ENCODE measurements at places on chromosomes 6 and 20.

- DNase-seq, result no peak
These were observed 390.2 kb upstream of the FLRT3 start for GRCh38 chr20:14727485-14728150.

- DNase-seq, result no peak
These were observed 121.5 kb downstream of the PAX1 start for GRCh38 chr20:21826976-21827375.

DNA sequence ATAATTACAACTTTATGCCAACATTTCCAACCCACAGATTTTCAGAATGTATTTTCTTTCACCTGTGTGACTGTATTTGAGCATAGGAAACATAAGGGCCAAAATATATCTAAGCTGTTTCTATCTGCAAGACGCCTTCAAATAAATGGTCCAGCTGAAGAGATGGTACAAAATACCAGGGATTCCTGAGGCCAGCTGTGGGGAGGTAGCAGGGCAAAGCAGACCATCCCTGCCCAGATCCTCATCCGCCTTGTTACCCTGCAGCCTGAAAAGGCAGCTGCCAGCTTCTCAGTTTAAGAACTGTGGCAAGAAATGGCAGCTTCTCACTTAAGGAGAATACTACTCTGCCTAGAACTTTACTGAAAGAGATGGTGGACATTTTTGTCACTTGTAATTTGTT lies 143.3 kb downstream of the KHDC1L start:
- DNase-seq, result no peak

- no peak for DNase-seq
These were observed 63.6 kb downstream of the SLC23A2 start for GRCh38 chr20:4937407-4938319.

DNA sequence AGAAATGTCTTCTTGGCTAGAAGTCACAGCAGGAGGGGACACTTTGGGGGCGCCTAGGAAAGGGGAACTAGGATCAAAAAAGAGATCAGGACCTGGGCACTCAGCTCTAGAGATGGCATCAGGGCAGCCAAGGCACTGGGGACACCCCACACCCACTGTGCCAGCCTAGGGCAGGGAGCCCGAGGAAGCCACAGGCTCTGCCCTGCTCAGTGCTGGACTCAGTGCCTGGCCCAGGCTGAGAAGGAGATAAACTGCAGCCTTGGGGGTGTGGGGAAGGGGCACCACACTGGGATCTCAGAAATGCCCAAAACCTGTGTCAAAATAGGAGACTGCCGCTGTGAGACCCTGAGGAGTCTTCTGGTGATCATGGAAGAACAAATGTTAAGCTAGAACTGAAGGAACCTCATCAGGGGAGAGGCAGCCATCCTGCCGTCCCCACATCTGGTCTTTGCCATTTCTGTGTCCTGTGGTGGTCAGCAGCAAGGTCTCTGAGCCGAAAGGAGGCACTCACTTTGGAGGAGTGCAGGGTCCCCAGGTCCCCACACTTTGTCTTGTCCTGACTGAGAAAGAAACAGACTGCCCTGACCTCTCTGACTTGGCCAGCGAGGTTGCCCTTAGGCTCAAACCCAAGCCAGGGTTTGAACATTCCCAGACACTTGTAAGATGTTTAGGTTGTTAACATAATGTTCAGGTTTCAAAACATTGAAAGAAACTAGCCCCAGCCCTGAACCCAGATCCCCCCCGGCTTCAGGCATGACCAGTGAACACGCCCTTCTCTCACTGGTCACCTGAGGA lies 2.3 kb downstream of the ARFRP1 start:
- DNase-seq, result no peak

GRCh38 chr6:47248446-47248845 lies 61.3 kb downstream of the TNFRSF21 start:
- DNase-seq, result no peak

DNA sequence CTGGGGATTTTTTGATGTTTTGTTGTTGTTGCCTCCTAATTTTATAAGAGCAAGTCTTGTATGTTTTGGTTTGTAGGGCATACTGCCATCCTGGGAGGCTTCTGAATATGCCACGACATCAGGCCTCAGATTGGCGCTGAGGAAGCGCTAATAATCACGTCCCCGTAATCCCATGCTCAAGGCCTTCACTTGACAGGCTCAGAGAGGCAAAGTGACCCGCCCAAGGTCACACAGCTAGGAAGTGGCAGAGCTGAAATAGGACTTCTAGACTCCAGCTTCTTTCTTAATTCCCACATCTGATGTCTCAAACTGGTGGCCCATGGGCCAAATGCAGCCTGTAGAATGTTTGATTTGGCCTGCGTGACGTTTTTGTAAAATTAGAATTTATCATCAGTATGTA lies 73.5 kb upstream of the PTPN1 start:
- DNase-seq, result no peak

DNA sequence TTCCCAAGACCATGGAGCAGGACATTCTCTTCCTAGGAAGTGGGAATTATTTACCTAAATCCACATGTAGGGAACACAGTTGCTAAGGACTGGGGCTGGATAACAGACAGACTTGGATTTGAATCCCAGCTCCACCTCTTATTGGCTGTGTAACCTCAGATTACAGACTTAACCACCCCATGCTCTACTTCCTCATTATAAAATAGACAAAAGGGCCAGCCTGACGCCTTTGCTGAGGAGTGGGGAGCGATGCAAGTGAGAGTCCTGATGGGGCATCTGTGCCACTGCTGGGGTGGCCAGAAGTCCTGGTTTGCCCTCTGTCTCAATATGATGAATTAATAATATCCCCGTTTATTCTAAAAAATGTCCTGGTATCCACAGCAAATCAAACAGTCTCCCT lies 46.8 kb downstream of the SPATA2 start:
- DNase-seq, result no peak

GRCh38 chr6:64696053-64696452 lies 1011.0 kb downstream of the EYS start:
- DNase-seq, result no peak

DNA sequence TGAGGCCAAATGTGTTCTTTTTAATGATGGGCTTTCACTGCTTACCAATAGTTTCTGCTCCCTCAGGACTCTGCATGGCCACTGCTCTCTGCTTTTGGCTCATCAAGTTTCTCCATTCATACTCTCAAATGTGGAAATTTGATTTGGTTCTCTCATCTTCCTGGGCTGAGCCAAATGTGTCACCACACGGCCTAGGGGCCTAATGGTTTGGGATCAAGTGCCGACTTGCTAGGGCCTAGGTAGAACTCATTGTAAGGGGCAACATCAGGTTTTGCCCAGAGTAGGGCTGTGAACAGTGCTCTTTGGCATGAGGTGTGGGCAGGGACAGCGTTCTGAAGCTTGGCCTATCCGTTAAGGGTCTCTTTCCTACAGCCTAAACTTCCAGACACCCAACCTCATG lies 3.9 kb upstream of the MRPS10 start:
- no peak for DNase-seq

GRCh38 chr6:92376691-92377090 lies 1042.7 kb downstream of the EPHA7 start:
- DNase-seq, result no peak

- DNase-seq, result no peak
These were observed 171.5 kb downstream of the QKI start for GRCh38 chr6:163585932-163586437.

- DNase-seq, result no peak
These were observed 65.4 kb upstream of the SLC22A16 start for GRCh38 chr6:110541701-110542309.

DNA sequence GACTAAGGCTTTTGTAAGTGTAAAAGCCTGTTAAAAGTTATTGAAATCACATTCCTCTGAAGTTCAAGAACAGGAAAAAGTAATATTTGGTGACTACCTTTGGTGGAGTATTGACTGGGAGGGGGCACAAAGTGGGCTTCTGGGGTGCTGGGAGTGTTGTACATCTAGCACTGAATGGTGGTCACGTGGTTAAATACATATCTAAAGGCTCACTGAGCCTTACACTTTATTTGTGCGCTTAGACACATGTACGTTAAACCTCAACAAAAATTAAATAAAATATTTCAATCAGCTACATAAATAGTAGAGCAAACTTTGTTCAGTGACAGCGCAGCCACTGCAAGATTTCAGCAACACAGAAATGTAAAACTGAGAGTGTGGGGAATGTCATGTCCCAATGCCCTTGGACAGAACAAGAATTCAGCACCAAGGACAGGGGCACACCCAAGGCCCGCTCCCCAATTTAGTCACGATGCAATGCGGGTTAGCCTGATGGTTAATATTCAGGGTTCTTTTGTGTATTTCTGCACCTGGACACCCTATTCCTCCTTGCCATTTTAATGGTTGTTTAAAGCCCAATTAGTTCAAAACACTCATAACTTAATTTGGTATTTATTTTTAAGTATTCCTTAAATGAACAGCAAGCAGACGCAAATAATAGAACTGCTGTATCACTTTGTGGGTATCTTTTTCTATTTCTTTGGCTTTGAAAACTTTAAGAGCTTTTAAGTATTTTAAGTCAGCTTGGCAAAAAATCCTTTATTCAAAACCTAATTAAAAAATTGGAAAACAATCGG lies 37.4 kb downstream of the ANGPT4 start:
- DNase-seq, result no peak

- no peak for DNase-seq
These were observed 89.1 kb downstream of the FUT9 start for GRCh38 chr6:96104910-96105309.

GRCh38 chr6:156068881-156069280 lies 613.2 kb upstream of the NOX3 start:
- no peak for DNase-seq

DNA sequence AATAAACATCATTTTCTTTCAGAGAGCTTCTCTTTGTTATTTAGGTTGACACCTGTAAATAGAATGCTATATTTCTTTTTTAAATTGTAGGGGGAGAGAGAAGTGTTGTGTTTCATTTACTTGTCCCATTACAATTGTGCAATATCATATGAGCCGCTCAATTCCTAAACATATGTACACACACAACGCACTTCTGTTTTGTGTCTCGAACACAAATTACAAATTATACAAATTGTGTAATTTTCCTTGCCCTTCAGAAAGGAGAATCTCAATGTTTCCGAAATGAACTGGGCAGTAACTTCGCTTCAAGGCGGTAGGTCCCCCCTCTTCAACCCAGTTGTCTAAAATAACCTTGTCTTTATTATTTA lies 2.6 kb upstream of the ABT1 start:
- no peak for DNase-seq

GRCh38 chr20:61735503-61735785 lies 330.2 kb downstream of the TAF4 start:
- DNase-seq, result no peak

DNA sequence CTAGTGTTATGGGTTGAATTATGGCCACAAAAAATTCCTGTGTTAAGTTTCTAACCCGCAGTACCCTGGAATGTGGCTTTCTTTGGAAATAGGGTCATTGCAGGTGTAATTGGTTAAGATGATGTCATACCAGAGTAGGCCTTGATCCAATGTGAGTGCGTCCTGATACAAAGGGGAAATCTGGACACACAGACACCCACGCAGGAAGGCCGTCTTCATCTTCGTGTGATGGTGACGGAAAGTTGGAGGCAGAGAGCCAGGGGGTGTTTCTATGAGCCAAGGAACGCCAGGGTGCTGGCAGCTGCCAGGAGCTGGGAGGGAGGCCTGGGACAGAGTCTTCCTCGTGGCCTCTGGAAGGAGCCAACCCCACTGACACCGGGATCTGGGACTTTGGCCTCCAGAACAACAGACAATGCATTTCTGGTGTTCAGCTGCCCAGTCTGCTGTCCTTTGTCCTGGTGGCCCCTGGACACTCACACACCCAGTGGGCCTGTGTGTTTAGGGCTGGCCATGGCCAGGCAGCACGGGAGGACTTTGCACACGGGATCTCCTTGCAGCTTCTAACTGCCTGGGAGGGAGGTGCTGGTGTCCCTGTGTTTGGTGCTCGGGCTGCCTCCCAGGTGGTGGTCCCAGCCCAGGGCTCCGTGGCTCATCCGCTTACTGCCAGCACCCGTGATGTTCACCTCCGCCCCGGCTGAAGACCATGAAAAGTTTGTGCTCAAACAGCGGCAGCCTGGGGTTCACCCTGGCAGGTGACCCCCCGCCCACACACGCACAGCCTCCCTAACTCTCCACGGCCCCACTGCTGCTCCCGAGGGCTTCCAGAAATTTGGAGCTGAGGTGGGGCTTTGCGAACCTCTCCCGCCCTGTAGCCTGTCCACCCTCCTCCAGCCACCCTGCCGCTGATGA lies 53.4 kb upstream of the GATA5 start:
- no peak for DNase-seq

DNA sequence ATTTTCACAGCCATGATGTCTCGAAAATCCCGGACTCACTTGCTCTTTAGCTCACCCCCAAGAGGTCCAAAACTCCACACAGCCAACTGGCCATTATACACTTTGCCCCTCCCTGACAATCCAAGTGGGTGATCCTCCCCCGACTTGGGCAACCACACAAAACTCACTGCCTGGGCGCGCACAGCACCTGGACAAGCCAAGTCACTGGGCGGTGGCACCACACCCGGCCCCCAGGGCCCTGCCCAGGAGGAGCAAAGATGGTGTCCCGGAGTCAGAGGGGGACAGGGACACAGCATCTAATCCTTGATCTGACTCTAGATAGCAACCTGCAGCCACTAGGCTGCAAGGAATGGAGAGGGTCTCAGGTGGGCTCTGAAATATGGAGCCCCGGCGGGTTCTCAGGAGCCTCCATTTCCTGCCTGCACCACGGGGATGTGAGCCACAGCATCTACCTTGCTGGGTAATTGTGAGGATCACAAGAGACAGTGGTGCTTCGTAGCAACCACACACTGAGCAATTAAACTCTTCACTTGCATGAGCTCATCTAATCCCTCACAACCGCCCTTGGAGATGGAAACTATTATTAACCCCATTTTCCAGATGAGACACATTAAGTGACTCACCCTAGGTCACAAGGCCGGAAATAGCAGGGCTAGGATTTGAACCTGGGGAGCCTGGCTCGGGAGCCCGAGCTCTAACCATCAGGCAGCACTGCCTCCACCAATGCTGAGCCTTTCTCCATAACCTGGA lies 66.6 kb downstream of the BMP7 start:
- no peak for DNase-seq

DNA sequence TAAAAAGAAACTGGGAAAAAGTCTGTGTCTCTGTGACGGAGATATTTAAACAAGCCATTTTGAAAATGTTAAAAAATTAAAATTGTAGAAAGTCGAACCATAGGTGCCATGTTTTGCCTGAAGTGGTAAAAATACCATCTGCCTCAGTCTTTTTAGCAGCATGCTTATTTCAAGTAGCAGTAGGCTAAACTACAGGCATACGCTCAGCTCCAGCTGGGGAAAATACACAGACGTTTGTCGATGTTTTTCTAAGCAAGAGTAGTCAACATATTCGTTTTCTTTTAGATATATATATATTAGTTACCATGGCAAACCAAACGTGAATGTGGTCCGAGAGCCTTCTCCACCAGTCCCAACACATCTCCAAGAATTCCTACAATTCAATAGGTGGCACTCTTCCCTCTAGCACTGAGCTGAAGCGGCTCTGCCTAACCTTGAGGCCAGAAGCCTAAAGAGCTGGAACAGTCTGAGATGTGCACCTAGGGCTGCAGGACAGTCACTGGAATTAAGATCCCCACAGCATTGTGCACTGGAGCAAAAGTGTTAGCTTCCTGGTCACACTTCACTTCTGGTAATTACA lies 70.2 kb upstream of the BEND3 start:
- no peak for DNase-seq

DNA sequence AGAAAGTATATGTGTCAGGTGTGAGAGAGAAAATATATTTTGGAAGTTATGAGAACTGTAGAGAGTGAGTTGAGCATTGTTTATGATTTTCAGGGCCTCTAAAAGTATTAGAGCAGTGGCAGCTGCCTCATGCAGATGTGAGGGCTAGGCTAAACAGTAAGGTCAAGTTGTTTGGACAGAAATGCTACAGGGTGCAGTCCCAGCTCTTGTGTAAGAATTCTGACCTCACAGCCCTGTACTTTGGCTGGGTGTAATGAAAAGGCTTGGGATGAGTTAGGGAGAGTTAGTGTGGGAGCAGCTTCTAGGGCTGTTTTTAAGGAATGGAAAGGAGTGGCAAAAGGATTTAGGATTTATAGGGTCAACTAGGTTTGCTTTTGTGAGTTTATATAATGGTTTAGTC lies 764.8 kb upstream of the ADGRB3 start:
- DNase-seq, result no peak

Data from memory B cell (primary cell).